ENCODE measurements at places on chromosomes 13 and 19.

- no peaks in the 10 kb centered on the region for H3K4me1 ChIP-seq
- no peak overlapping the region for H3K27ac ChIP-seq
- DNase-seq = no peak
- H3K27me3 ChIP-seq = no peaks in the 10 kb centered on the region
These were observed 181.2 kb upstream of the PCDH17 start for GRCh38 chr13:57450356-57450755.

- no peaks in the 10 kb centered on the region for H3K36me3 ChIP-seq
- no peak overlapping the region for H3K4me3 ChIP-seq
- no peaks in the 10 kb centered on the region for H3K4me1 ChIP-seq
These were observed 1658.6 kb upstream of the MIR17HG start for GRCh38 chr13:89688918-89689317.

- H3K4me3 ChIP-seq = peak overlapping the region; percentile 38
- H3K27me3 ChIP-seq = peaks cover 59% of the 10 kb centered on the region
- H3K4me1 ChIP-seq = peaks cover 2% of the 10 kb centered on the region
- H3K27ac ChIP-seq = no peak overlapping the region
- H3K36me3 ChIP-seq = no peaks in the 10 kb centered on the region
- no peak for DNase-seq
These were observed 1.1 kb upstream of the DLL3 start for GRCh38 chr19:39497701-39497995.

GRCh38 chr13:22143671-22144070 is 472.8 kb downstream of the FGF9 start:
- H3K27me3 ChIP-seq = no peaks in the 10 kb centered on the region
- no peak for DNase-seq
- no peak overlapping the region for H3K4me3 ChIP-seq
- no peaks in the 10 kb centered on the region for H3K4me1 ChIP-seq
- H3K36me3 ChIP-seq = no peaks in the 10 kb centered on the region

DNA sequence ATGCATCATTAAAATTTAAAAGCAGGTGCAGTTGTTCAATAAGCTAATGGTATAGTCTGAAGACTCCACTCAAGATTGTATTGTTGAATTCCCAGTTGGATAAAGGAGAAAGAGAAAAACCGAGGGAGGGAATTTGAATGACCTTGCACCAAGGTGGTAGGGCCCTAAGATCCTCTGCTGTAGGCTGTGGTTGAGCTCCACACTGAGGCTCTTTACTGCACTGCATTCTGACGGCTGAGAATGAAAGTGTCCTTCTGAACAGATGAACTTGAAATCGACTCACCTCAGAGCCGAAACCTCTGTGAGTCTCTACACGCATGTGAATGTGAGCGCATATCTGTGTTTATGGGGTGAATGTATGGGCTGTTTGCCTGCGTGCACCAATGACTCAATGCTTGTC is 388.9 kb upstream of the DACH1 start:
- no peak for DNase-seq
- H3K27ac ChIP-seq = no peak overlapping the region
- H3K4me1 ChIP-seq = no peaks in the 10 kb centered on the region
- H3K36me3 ChIP-seq = no peaks in the 10 kb centered on the region
- H3K27me3 ChIP-seq = no peaks in the 10 kb centered on the region

GRCh38 chr13:113902986-113903775 is 39.3 kb upstream of the GAS6 start:
- no peaks in the 10 kb centered on the region for H3K36me3 ChIP-seq
- H3K4me3 ChIP-seq = no peak overlapping the region
- DNase-seq = peak; percentile 55
- no peak overlapping the region for H3K27ac ChIP-seq

DNA sequence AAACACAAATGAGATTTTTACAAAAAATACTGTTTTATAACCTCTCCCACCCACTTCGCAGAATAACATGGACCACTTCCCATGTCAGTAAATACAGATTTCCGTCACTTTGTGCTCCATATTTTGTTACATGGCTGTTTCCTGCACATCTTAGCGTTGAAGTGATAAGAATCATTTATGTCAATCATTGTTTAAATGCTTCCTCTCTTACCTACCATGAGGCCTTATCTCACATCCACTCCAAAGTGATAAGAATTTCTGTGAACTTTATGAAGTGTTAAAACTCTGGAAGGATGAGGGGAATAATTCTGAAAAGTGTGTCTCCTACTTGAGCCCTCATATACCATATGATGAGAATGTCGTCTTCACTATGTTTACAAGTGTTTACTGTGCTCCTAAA is 36.6 kb upstream of the IL17D start:
- no peak for DNase-seq
- H3K36me3 ChIP-seq = peaks cover 17% of the 10 kb centered on the region
- no peak overlapping the region for H3K4me3 ChIP-seq
- H3K27me3 ChIP-seq = no peaks in the 10 kb centered on the region

GRCh38 chr13:102901615-102902305 is 55.9 kb downstream of the ERCC5 start:
- no peaks in the 10 kb centered on the region for H3K27me3 ChIP-seq
- no peaks in the 10 kb centered on the region for H3K4me1 ChIP-seq
- H3K36me3 ChIP-seq = no peaks in the 10 kb centered on the region
- no peak overlapping the region for H3K27ac ChIP-seq
- no peak for DNase-seq
- no peak overlapping the region for H3K4me3 ChIP-seq

DNA sequence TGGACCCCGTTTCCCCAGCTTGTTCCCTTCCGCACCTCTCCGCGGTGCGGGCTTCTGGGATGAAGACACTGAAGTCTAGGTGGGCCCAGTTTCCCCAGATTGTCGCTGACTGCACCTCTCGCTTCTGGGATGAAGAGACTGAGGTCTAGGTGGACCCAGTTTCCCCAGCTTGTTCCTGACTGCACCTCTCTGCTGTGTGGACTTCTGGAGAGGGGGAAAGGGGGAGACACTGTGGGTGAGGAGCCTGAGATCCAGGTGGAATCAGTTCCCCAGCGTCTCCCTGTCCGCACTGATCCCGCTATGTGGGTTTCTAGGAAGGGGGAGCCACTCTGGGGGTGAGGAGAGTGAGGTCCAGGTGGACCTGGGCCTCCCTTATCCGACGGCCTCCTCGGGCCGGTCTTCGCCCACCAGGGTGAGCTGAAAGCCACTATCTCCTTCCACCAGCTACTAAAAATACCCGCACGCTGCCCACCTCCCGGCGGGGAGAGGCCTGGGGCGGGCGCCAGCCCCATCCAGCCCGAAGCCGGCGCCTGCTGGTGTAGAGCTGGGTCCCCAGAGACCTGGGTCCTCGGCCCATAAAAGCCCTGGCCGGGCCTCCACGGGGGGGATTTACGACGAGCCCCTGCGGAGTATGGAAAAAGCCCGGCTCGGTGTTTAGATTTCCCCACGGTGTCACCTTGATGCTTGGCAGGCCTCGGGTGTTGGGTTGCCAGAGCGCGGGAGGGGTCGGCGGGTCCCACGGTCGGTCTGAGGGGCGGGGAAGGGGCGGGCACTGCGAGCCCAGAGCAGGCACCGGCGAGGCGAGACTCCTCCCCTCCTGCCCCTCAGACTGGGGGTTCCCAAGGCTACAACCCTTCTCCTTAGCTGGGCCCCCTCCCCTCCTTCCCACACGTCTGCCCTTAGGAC is 10.6 kb downstream of the FUT6 start:
- H3K4me3 ChIP-seq = peak overlapping the region; percentile 57
- DNase-seq = no peak
- H3K27me3 ChIP-seq = peaks cover 5% of the 10 kb centered on the region
- H3K27ac ChIP-seq = peak overlapping the region; percentile 61
- H3K36me3 ChIP-seq = no peaks in the 10 kb centered on the region
- peaks cover 3% of the 10 kb centered on the region for H3K4me1 ChIP-seq

DNA sequence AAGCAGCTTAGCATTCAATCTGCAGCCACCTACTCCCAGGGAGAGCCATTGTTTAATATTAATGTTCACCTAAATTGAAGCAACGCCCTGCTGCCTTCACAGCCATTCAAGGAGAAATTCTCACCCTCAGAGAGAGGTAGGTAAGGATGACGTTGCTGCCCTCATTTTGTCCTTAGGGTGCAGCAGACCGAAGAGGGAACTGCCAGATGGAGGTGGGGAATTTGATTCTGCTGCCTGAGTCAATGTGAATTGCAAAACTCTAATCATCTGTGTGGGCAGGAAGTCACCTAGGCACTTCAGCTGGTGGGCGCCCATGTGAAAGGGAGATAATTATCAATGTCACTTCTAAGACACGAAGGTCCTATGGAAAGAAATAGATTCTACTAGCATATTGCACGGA is 503.4 kb downstream of the TBC1D4 start:
- DNase-seq = no peak
- no peak overlapping the region for H3K27ac ChIP-seq
- H3K4me1 ChIP-seq = no peaks in the 10 kb centered on the region
- H3K36me3 ChIP-seq = no peaks in the 10 kb centered on the region
- H3K27me3 ChIP-seq = no peaks in the 10 kb centered on the region

DNA sequence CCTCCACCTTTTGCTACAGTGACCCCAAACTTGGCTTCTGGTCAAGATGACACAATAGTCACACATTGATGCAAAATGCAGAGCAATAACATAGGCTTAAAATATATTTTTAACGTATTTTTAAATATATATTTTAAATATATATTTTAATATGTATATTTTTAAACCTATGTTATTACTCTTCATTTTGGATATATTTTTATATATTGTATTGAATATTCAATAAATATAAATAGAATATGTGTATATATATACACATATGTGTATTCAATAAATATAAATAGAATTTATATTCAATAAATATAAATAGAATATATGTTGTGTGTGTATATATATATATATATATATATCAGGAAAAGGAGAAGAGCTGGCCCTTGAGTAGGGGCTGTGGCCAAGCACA is 115.6 kb downstream of the POU4F1 start:
- H3K4me3 ChIP-seq = no peak overlapping the region
- H3K27me3 ChIP-seq = no peaks in the 10 kb centered on the region
- DNase-seq = no peak
- H3K4me1 ChIP-seq = no peaks in the 10 kb centered on the region
- H3K36me3 ChIP-seq = no peaks in the 10 kb centered on the region
- H3K27ac ChIP-seq = no peak overlapping the region

DNA sequence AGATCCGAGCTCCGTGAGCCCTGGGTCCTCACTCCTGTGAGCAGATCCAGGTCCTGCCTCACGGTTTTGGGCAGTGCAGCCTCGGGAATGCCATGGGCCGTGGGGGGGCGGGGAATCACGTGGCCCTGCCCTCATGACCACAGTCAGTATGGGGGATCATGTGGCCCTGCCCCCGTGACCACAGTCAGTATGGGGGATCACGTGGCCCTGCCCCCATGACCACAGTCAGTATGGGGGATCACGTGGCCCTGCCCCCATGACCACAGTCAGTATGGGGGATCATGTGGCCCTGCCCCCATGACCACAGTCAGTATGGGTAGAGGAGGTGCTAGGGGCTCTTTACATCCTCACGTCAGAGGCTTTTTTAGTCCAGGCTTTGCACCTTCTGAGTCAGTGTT is 64.3 kb upstream of the F7 start:
- no peaks in the 10 kb centered on the region for H3K27me3 ChIP-seq
- H3K4me1 ChIP-seq = no peaks in the 10 kb centered on the region
- no peak for DNase-seq
- no peak overlapping the region for H3K4me3 ChIP-seq

DNA sequence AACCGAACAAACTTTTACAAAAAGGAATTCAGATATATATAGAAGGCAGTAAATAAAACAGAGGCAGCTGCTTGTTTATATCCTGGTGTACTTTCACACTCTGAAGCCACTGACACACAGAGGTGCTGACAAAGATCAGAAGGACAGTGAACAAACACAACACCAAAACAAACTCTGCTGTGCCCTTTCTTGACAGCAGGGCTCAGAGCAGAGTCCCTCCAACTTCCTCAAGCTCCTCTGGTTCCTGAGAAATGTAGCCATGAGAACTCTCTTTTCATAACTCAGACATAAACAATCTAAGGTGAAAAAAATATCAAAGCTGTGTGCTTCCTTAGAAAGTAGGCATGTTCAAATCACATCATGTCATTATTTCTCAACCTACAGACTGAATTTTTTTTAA is 1052.8 kb upstream of the SPRY2 start:
- H3K4me3 ChIP-seq = no peak overlapping the region
- no peaks in the 10 kb centered on the region for H3K4me1 ChIP-seq
- DNase-seq = no peak
- no peaks in the 10 kb centered on the region for H3K27me3 ChIP-seq

GRCh38 chr19:33477781-33478180 is 43.8 kb downstream of the PEPD start:
- H3K4me1 ChIP-seq = no peaks in the 10 kb centered on the region
- H3K27ac ChIP-seq = no peak overlapping the region
- H3K36me3 ChIP-seq = no peaks in the 10 kb centered on the region
- no peak for DNase-seq
